A673 (cell line): ENCODE measurements at places on chromosomes 2 and 18. TPM values are rescaled to one million over a fixed set of nuclear protein-coding genes. Genes with fewer than 3 reads are reported as not detected.
A peak's percentile ranks its signal among the peaks of the same experiment; 100 is the strongest.

Gene RNF103
- 10.1 and 13.4 TPM in 2 replicates for total RNA-seq

Gene MAP3K19
- total RNA-seq, result not detected in 2 replicates

Gene CRYGC
- total RNA-seq, result not detected in 2 replicates

Gene BAZ2B
- total RNA-seq, result 47.6 and 52.4 TPM in 2 replicates

Gene C1QL2
- total RNA-seq, result 0.98 and 1.5 TPM in 2 replicates

Gene NCKAP5
- total RNA-seq, result 26.6 and 33.1 TPM in 2 replicates

Gene PROKR1
- 15.7 and 19.6 TPM in 2 replicates for total RNA-seq

Gene UGT1A7
- not detected in 2 replicates for total RNA-seq

Gene CDK5R2
- 0.37 and 0.44 TPM in 2 replicates for total RNA-seq

Gene CPLX4
- not detected in 2 replicates for total RNA-seq

Gene LCT
- 0.37 and 0.39 TPM in 2 replicates for total RNA-seq

Gene SEH1L
- 104 and 105 TPM in 2 replicates for total RNA-seq

Gene TEKT4
- not detected in 2 replicates for total RNA-seq

Gene NAT8
- total RNA-seq, result not detected in 2 replicates

Gene PSMA8
- not detected in 2 replicates for total RNA-seq

DNA sequence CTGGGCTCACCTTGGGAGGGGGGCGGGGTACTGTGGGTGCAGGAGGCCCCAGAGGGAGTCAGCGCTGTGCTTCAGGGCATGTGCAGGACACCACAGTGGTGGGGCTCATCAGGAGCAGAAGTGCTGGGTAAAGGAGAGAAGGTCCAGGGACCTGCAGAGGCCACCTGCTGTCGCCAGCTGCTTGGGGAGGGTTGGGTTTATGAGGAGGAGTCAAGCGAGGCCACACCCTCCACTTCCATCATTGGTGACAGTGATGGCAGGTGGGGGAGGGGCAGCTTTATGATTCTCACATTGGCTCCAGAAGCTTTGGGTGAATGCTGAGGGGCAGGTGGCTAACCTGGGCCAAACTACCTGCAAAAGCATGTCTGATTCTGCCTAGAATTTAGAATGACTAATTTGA, 392.6 kb downstream of the HRH4 start:
- DNase-seq, result no peak

GRCh38 chr18:76161983-76162382, 333.1 kb downstream of the ZNF516 start:
- DNase-seq, result no peak

GRCh38 chr2:218312267-218312756, 20.0 kb upstream of the TMBIM1 start:
- no peak for DNase-seq

GRCh38 chr18:3219631-3220335, at the start of gene MYOM1:
TSS of gene MYOM1 (minus strand) at chr18:3219968. CDS start at chr18:3215223, 4,745 bp downstream.
- DNase-seq, result no peak

DNA sequence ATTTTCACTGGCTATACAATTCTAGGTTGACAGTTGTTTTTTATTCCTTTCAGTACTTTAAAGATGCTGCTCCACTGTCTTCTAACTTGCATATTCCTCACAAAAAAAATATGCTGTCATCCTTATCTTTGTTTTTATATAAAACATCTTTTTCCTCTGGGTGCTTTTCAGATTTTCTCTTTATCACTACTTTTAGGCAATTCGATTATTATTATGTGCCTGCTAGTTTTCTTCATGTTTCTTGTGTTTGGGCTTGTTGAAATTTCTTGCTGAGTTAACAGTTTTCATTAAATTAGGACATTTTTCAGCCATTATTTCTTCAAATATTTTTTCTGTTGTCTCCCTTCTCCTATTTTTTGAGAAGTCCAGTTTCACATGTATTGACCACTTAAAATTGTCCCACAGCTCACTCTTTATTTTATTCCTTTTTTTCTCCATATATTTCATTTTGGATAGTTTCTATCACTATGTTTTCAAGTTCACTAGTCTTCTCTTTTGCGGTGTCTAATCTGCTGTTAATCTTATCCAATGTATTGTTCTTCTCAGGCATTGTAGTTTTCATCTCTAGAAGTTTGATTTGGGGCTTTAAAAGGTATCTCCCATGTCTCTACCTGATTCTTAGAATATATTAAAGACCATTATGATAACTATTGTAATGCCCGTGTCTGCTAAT, 205.1 kb upstream of the SIX3 start:
- no peak for DNase-seq

DNA sequence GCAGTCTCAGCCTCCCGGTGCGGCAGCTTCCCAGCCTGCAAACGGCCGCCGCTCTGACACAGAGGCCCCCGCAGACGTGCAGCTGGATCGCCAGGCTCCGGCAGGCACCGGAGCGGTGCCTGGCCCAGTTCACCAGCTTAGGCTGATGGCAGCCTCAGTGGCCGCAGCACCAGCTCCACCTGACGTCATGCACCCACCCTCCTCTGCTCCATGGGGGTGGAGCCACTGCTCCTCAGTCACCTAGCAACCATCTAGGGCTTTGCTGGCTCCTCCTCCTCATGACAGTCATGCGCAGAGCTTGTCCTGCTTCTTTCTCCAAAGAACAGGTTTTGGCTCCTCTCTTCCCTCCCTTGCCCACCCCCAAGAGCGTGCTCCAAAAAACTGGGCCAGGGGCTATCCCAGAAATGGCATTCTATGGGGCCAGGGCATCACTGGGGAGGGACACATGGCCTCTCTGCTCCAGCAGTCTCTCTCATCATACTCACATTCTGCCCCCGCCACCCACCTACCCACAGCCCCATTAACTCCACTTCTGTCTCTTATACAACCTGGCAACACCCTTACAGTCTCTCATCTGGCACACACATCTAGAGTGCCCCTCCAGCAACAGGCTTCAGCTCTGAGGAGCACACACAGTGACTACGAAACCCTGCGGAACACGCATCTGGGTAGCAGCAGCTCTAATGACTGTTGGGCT, 5.5 kb downstream of the DCTN1 start:
- peak; percentile 34 for DNase-seq

DNA sequence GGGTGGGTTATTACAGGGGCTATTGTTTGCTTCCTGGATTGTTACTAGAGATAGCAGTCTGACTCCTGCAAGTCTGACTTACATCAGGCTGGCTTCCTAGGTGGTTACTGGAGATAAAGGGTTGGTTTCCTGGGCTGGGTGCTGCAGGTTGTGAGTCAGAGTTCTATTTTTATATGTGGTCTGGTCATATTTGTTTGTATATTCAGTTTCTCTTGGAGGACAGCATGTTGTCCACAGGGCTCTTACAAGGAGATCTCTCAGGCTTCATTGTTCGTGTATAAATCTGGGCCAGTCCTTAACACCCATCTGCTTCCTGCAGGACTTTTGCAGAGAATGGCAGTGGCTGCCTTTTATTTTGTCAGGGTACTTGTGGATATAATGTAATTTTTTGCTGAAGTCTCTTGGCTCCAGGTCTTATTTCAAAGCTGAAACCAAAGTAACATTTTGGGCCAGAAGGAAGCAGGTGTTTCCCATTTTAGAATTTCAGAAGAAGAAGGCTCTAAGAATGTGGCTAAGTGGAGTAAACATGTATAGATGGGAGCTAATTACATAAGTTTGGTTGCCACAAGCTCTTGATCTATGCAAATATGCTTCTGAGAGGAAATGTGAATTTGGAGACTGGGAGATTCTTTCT, 65.9 kb upstream of the SLC16A14 start:
- DNase-seq, result no peak

- DNase-seq, result no peak
Observed at GRCh38 chr2:120929829-120930228, 194.2 kb downstream of the GLI2 start.

DNA sequence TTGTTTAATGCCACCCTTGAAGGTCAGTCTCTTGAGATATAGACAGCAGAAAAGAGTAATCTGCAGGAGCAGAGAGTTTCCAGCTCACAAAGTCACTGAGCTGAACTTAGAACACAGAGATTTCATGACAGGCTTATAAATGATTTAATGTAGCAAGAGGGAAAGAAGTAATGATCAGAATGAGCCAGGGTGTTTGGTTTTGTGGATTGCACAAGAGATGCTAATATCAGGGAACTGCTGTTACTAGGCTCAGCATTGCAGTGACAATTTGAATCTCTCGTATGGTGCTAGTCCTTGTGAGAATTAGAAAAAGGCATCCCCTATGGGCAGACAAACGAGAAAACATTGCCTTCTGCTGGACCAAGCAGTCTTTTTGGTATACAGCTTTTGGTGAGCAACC, 61.7 kb upstream of the ITGB6 start:
- DNase-seq, result no peak

DNA sequence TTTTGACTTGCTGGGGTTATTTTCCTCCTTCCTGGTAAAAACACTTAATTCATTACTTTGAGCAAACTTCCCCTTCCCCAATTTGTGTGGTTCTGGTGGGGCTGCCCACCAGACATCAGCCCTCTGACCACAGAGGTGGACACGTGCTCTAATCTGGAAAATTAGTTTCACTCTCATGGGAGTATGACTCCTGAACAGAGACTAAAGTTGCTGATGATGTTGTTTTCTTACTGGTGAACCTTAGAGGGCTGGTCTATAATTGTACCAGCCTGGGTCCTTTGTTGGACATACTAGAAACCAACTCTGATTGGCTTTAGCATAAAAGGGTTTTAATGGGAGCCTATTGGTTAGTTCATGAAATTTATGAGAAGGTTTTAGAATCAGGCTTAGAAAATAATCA, 54.1 kb upstream of the ACYP2 start:
- no peak for DNase-seq

DNA sequence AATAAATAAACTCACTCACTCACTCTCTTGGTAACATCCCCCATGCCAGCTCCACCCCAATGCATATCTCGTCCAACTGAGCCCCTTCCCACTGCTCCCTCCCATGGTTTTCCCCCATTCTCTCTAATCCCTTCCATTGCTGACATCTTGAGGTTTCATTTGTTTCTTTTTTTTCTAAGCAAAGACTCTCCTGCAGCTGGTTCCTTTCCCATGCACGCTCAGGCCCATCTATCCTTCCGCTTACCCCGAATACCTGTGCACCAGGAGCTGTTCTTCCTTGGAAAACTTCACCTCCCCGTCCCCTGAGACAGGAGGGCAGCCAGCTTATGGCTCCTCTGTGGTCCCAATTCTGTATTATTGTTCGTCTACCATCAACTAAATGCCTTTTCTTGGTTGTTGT, 41.7 kb upstream of the IGFBP2 start:
- no peak for DNase-seq

- DNase-seq, result no peak
Observed at GRCh38 chr2:76175295-76175694, 464.6 kb upstream of the GCFC2 start.

DNA sequence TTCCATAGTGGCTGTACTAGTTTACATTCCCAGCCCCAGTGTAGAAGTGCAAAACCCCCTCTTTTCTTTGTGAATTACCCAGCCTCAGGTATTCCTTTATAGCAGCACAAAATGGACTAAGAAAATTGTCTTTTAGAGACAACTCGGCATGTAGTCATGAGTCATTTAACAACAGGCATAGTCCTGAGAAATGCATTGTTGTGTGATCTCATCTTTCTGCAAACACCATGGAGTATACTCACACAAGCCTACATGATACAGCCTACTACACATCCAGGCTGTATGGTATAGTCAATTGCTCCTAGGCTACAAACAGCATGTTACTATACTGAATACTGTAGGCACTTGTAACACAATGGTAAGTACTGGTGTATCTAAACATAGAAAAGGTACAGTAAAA, 44.4 kb upstream of the MBP start:
- DNase-seq, result no peak

- DNase-seq, result no peak
Observed at GRCh38 chr2:8332646-8333045, 349.2 kb upstream of the ID2 start.

- no peak for DNase-seq
Observed at GRCh38 chr2:46770622-46771021, 145.0 kb downstream of the MCFD2 start.

DNA sequence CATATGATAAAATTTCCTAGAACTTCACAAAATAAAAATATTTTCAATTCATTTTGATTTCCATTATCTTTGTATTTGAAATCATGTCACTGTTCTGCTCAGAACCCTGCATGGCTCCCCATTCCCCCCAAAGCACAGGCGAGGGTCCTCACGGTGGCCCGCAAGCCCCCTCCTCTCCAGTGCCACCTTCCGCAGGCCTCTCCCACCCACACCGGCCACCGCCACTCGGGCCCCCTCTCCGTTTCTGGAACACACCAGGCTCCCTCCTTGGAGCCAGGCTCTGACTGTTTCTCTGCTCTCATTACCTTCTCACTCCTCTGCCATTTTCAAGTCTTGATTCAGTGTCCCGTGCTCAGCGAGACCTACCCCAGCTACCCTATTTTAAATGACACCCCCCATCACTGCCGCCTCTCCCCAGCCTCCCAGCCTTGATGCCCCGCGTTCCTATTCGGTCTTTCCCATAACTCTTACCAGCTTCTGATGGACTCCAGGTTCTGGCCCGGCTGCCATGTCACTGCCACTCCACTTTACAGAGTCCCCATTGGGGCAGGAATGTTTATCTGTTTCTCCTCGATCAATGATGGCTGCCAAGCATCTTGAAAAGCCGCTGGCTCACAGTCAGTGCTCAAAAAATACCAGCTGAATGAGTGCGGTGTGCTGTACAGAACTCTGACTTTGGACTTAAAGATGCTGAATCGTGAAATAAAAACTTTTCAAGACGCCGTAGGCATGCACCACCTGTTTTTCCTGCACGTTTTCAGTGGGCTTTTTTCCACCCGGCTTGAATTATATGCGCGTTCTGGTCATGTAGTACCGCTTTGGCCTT, 201.0 kb downstream of the GBX2 start:
- no peak for DNase-seq

DNA sequence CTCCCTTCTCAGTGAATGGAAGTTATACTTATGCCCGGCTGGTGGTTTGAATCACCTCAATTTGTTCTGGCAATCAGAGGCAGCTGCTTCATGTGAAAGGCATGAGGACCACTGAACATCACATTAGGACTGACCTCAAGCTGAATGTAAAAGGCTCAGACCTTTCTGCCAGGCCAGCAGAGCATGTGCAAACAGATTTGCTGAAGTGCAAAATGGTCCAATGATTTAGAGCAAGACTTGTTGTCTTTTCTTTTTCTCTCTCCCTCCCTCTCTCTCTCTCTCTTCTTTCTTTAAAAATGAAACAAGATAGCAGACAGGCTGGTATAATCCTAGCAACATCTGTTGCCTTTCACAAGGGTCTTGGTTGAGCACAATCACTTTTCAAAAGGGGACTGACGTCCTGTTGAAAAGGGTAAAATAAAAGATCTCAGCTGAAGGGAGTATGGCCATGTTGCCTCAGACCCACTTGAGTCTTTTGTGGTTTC, 13.3 kb upstream of the CDH7 start:
- DNase-seq, result no peak

GRCh38 chr2:66462501-66462825, 27.5 kb downstream of the MEIS1 start:
- DNase-seq, result no peak
